NCI-H1417 (cell line): ENCODE measurements at places on chromosomes 1 and 21.

DNA sequence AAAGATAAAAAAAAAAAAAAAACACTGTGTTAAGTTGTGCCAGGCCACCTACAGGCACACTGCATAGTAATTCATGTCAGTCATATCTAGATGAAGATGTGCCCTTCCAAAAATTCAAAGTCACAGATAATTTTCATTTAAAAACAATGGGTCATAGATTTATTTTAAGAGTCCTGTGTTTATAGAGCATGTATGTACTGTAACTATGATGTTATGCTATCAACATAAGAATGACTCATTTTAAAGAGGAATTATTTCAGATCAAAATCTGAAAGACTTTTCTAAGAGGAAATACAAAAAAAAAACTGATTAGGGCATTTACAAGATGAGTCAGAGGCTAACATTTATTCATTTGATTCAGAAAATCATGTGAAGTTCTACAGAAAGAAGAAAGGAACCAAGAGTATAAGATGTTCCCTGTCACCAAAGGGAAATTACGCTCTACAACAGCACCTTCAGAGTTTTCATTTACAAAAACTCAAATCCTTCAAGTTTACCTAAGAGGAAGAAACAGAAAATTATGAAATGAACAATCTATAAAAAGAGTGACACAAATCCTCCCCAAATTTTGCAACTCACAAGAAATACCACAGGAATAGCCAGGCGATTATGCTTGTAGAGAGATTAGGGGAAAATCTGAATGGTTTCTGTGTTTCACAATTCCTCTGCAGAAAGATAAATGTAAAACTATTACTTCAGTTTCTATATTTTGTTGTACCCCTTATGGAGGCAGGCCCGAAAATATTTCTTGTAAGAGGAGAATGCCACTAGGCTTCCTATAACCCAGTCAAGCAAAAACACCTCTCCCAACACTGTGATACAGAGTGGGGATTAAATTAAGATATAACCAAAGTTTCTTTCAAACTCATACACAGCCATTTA lies 13.8 kb downstream of the TP53BP2 start:
- no peak for DNase-seq

DNA sequence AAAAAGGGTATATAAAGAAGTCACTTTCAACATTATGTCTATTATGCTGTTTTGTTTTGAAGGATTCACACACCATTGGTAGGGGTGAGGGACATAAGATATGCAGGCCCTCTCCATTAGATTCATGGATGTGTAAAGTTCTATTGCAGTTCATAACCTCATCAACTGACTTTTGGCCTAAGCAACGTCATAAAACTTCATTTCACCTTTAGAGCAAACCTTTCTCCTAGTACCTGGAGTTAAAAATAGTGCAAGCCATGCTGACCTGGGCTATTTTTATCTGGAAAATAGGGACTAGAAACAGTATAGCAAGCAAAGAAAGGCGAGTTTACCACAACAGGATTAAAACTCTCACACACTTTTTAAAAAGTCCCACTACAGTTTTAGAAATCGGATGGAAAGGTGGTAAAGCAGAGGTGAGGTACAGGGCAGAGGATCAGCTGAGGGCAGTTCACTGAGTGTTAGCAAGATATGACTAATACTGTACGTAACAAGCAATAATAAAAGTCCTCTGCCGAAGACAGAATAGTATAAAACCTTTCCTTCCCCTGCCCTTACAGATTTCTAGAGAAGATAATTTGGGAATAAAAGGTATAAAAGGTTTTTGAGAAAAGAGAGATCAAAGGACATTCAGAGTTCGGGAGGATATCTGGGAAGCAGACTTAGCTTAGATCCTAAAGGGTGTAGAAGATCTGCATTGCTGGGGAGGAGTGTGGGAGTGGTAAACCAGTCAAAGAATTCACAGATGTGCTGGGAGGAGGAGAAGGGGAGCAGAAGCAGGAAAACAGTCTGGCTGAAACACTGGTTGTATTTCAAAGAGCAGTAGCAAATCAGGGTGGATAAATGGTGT lies 14.3 kb downstream of the EGLN1 start:
- DNase-seq, result no peak

GRCh38 chr1:145992958-145993617 lies 3.3 kb downstream of the TXNIP start:
- DNase-seq, result no peak

DNA sequence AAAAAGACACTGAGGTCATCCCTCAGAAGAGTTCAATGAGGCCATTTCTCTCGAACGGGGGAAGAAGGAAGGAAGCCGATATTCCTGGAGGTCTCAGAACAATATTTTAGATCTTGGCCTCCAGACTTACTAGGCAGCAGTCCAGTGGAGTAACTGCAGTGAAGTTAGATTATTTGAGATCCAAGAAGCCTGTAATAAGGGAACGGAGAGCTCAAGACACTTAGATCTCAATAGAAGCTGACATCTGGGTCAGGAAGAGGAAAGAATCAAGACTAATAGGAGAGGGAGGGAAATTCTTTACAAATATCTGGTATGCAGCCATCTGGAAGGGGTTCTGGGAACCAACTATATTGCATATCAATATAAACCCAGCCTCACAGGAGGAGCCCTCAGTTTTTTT lies 13.6 kb upstream of the ENAH start:
- DNase-seq, result no peak

GRCh38 chr21:31180256-31181081 lies 142.2 kb upstream of the KRTAP19-8 start:
- peak; percentile 7 for DNase-seq

DNA sequence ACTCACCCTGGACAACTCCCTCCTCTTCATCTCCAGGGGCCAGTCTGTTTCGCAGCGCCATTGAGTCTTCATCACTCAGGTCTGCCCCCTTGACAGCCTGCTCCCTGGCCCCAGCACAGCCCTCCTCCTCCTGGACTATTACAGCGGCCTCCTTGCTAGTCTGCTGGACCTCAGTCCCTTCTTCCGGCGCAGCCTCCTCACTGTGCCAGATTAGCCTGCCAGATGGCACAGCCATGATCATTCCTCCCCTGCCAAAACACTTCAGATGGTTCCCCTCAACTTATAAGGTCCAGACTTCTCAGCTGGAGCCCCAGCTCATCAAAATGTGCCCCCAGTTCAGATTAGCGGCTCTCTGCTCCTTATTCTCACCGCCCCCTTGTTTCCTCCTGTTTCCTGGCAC lies 7.0 kb upstream of the CELSR2 start:
- DNase-seq, result no peak

DNA sequence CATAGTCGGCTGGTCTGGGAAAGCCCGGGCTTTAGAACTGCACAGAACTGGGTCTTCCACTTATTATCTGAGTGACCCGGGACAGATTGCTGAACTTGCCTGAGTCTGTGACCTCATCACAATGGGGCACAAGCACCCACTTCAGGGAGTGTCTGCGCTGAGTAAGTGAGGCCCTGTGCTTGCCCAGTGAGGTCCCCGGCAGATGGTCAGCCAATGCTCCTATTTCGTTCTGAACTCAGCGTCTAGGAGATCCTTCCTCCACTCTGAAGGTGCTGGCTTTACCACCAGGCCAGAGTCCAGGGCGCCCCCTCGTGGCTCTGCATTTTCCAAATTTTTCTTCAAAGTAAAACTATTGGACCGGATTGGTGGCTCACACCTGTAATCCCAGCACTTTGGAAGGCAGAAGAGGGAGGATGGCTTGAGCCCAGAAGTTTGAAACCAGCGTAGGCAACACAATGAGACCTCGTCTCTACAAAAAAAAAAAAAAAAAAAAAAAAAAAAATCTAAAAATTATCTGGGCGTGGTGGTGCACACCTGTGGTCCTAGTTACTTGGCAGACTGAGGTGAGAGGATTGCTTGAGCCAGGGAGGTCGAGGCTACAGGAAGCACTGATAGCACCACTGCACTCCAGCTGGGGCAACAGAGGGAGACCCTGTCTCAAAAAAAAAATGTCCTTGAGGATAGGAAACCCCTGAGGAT lies 61.7 kb downstream of the FCRL5 start:
- DNase-seq, result peak; percentile 54

DNA sequence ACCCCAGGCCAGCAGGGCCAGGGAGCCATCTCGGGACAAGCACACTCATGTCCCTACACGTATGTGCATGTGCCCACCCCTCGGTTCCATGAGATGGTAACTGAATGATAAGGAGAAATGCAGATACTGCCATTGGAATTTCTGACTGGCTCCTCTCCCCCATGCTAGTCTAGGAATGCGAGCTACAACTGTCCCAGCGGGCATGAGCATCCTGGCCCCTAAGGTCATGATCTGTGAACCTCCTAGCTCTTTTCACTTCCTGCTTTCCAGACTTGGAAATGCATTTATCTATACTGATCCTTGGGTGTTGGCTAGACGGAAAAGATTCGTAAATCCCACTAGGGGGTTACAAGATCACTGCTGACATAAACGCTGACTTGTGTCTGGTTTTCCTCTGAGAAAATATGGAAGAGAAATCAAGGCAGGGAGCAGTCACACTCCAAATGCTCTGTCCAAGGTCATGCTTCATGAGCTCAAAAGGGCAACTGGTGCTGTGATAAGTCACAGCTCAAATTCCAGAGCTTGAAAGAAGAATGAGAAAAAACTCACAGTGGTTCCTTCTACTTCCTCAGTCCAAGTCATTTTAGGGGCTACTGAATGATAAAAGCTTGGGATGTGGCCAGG lies 49.8 kb downstream of the SLC45A1 start:
- no peak for DNase-seq
